Kidney epithelial cell (primary cell): ENCODE measurements at places on chromosomes 2 and 18. TPM values are rescaled to one million over a fixed set of nuclear protein-coding genes. Genes with fewer than 3 reads are reported as not detected.

AFTPH gene
- total RNA-seq: 20.3 and 20.5 TPM in 2 replicates

SDC1 gene
- total RNA-seq: 184 and 187 TPM in 2 replicates

CHN1 gene
- 19.3 and 23.7 TPM in 2 replicates for total RNA-seq

SERTAD2 gene
- 11.8 and 13.2 TPM in 2 replicates for total RNA-seq

KCNG2 gene
- not detected in 2 replicates for total RNA-seq

ZBTB14 gene
- 16.1 and 21.2 TPM in 2 replicates for total RNA-seq

TEX51 gene
- total RNA-seq: not detected in 2 replicates

CGREF1 gene
- total RNA-seq: 1.8 and 2.5 TPM in 2 replicates

MAP3K19 gene
- total RNA-seq: not detected in 2 replicates

SLC38A11 gene
- 0.46 TPM in 1 of 2 replicates, not detected in the other for total RNA-seq

MREG gene
- 10.5 and 12.0 TPM in 2 replicates for total RNA-seq

DYNAP gene
- not detected in 2 replicates for total RNA-seq

COL5A2 gene
- total RNA-seq: 27.1 TPM in 2 replicates

CENPA gene
- 2.4 and 4.9 TPM in 2 replicates for total RNA-seq

PLB1 gene
- total RNA-seq: 0.25 and 0.82 TPM in 2 replicates

UNC50 gene
- total RNA-seq: 45.9 and 57.1 TPM in 2 replicates

LRP2 gene
- 0.21 and 1.4 TPM in 2 replicates for total RNA-seq

AQP12A gene
- not detected in 2 replicates for total RNA-seq

CDC42EP3 gene
- 68.7 and 76.3 TPM in 2 replicates for total RNA-seq

NPC1 gene
- total RNA-seq: 111 and 123 TPM in 2 replicates

SALL3 gene
- total RNA-seq: 2.1 TPM in 2 replicates

HOXD1 gene
- 9.8 and 11.1 TPM in 2 replicates for total RNA-seq

KATNAL2 gene
- 0.88 and 1.4 TPM in 2 replicates for total RNA-seq

GPD2 gene
- total RNA-seq: 19.1 and 22.4 TPM in 2 replicates

ABCG8 gene
- total RNA-seq: not detected in 2 replicates

CASP8 gene
- total RNA-seq: 13.9 and 14.2 TPM in 2 replicates

CXCR1 gene
- total RNA-seq: not detected in 2 replicates

ELOA2 gene
- not detected in 2 replicates for total RNA-seq

PDE11A gene
- 0.13 and 0.21 TPM in 2 replicates for total RNA-seq

ITPRID2 gene
- 60.2 and 73.0 TPM in 2 replicates for total RNA-seq

ABCB11 gene
- total RNA-seq: not detected in 2 replicates

MATN3 gene
- 7.6 TPM in 2 replicates for total RNA-seq

CD8A gene
- 0.14 and 1.5 TPM in 2 replicates for total RNA-seq

MPP4 gene
- 0.21 TPM in 1 of 2 replicates, not detected in the other for total RNA-seq

ASXL3 gene
- total RNA-seq: 1.4 and 1.8 TPM in 2 replicates

ATL2 gene
- total RNA-seq: 60.0 and 65.8 TPM in 2 replicates
